Glutamatergic neuron (in vitro differentiated cells): ENCODE measurements at places on chromosomes 4 and X. TPM values are rescaled to one million over a fixed set of nuclear protein-coding genes. Genes with fewer than 3 reads are reported as not detected.
A peak's percentile ranks its signal among the peaks of the same experiment; 100 is the strongest.

INTS6L gene
- 15.2 TPM for total RNA-seq

DNA sequence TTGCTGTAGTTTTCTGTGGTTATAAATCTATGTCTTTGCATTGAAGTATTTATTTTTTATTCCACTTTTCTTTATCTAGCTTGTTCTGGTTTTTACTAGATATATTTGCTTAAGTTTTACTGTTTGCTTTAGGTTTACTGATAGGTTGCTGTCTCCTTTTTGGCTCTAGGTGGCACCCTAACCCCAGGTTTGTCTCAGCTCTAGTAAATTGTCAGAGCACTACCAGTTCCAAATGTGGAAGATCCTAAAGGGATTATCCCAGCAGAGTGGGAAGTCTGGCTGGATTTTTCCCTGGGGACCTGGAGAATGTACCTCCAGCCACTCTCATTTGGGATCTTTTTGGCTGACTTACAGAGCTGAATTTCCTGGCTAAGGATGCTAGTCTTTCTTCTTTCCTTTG lies 106.1 kb downstream of the PBDC1 start:
- DNase-seq: peak; percentile 35

GRCh38 chrX:18983666-18984380 lies at the start of gene PHKA2:
Gene PHKA2, minus strand, starts transcription at chrX:18984114. Its CDS starts 182 bp downstream, at chrX:18983932.
- DNase-seq: peak; percentile 31

GRIA2 gene
- total RNA-seq: 21.3 TPM

UGT2A1 gene
- not detected for total RNA-seq

GRCh38 chr4:183596067-183596757 lies 62.8 kb downstream of the RWDD4 start:
- no peak for DNase-seq

DNA sequence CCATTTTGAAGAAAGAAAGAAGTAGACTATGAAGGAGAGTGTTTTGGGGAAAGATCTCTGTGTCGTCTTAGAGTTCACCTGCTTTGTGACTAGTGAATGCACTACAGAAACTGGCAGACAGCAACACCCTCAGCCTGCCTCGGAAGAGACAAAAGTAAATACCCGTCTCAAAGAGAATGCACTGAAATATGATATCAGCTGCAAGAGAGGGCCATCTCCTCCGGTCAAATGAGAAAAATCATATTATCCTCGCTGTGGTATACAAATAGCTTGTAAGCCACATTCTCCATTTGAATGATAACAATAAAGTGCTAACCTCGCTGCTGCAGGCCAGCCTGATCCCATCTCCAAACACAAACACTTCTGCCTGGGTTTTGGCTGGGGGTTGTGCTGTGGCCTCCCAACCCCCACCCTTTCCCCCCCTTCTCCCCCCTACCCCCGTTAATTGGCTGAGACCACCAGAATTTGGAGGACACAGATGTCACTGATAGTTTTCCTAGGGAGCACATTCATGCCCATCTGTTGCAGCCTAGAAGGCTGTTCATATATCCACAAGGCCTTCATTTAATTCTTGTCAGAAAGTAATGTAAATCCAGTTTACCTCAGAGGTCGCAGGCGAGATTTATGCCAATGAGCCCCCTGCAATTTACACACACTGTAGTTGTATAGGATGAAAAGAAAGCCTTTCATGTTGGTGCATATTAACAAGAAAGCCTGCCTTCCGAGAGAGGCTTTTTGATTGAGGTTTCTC lies 46.3 kb downstream of the ALPK1 start:
- no peak for DNase-seq

IRS4 gene
- total RNA-seq: not detected

TMEM144 gene
- not detected for total RNA-seq

MGAT4D gene
- total RNA-seq: not detected

TBC1D1 gene
- total RNA-seq: 106 TPM

GRCh38 chr4:41661442-41662076 lies 87.0 kb downstream of the PHOX2B start:
- DNase-seq: peak; percentile 72

FGA gene
- total RNA-seq: not detected

DNA sequence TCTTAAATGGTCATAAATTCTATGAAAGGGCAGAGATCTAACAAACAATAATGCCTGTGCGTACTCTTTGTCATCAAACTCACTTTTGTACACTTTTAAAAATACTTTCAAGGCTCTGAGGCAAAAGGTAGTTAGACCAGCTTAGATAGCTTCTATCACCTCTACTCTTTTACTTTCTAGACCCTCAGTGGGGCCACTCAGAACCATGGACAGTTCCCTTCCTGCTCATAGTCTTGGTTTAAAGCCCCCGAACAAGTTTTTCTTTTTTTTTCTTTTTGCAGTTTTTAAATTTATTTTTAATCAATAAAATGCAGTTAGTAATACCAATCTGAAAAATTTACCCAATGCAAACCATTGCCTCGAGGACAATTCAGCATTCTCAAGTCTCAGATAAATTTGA lies 460.5 kb upstream of the CNKSR2 start:
- no peak for DNase-seq

GRCh38 chrX:8730812-8731558 lies 952 bp downstream of the ANOS1 start:
- peak; percentile 28 for DNase-seq

GRCh38 chr4:680551-680927 lies 6.2 kb downstream of the MYL5 start:
- peak; percentile 34 for DNase-seq

GRCh38 chr4:133186845-133187244 lies 37.8 kb downstream of the PCDH10 start:
- DNase-seq: no peak

DNA sequence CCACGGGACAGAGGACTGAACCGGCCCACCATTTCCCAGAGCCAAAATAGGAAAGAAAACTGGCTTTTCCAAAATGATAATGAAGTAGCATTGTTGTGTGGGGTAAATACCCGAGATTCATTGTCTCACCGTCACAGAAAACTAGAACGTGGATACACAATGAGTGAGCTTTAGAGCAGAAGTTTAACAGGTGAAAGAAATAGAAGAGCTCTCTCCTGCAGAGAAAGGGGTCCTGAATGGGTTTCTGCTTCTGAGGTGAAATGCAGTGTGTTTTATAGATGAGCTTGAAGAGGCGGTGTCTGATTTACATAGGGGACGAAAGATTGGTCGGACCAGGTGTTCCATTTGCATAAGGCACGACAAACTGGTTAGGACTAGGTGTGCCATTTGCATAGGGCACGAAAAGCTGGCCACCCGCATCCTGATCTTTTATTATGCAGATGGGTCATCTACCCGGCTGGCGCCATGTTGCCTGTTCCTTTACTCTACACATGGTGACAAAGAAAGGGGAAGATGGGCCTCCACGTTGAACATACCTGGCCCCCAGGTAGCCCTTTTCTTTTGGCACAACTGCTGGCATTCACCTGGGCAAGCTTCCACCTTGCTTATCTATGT lies 118.1 kb downstream of the ATXN3L start:
- DNase-seq: no peak

CPE gene
- total RNA-seq: 253 TPM

DNA sequence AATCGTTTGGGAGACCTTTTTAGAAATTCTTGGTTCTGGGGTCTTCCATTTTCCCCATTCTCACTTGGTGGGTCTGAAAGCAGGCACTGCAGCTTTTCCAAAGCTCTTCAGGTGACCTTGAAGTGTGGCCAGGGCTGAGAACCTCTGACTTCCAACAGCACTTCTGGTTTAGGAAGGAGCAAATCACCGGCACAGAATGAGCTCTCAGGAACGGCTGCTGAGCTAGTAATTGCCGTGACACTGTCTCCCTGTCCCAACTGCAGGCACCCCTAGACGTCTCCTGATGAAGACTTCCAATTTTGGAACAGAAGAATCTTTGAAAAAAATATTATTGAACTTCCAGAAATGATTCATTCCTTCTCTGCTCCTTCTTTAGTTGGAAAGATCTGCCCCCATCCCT lies 31.3 kb downstream of the CD38 start:
- no peak for DNase-seq

GRCh38 chrX:133391111-133391510 lies 24.2 kb downstream of the GPC4 start:
- DNase-seq: no peak

DNA sequence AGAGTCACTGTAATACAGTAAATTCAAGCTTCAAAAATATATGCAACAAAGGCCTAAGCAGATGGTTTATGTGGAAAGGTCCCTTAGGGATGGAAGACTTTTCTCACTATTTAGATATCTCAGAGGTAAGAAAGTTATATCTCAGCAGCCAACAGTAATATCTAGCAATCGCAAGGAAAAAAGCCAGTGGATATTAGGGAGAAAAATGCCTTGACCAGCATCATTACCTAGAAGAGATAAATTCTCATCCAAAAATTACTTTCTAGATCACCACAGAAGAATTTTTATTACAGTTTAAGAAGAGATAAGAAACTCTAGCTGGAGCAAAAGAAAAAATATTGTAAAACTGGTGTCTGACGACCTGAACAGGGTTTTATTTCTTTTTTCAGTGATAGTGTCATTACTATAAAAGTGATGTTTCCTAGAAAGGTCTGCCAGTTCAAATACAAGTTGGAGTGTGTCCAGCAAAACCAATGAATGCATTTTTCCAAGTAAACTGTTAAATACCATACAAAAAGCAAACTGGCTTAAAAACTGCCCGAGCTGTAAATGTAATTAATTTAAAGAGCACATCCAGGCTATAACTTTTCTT lies 100.0 kb downstream of the ATP11C start:
- no peak for DNase-seq

DNA sequence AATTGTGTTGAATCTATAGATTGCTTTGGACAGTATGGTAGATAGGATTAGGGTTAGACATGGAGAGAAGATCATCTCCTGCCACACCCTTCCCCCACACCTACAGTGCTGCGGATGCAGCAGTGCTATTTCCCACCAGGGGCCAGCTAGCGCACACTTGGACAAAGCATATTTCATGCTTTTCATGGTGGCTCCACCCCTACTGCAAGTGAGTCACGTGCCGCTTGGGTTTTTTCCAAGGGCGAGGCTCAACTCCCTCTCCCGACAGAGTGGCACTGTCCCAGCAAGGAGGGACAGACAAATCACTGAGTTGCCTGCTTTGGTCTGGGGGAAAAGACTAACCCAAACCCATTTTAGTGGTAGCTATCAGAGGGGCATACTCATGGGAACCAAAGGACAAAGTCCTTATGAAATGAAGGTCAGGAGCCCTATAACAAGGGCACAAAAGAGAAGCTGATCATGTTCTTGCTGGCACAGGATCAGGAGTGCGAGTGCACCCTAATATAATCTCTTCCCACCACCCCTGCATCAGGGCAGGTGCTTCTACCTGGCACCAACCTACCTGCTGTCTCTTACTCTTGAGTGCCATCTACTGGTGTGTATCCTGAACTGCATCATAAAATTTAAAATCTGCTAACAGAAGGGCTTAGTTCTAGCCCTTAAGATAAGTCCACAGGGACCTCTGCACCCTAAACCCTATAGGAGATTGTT lies 55.1 kb upstream of the PGAM4 start:
- DNase-seq: no peak

WDR17 gene
- 6.3 TPM for total RNA-seq

DNA sequence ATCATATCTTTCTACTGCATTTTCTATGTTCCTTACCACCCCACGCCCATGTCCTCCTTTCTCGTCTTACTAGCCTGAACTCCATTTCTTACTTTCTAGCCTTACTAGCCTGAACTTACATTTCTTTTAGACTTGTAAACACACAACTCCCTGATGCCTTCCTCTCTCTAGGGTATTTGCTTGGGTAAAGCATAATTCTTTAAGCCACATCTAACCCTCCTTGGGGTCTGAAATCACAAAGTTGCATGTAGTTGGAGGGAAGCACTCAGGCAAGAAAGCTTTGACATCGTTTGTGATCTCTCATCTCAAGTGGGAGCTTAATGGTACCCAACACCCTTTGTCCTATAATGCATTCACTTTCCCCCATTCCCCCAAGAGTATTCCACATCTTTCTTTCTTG lies 124.4 kb downstream of the SPOCK3 start:
- no peak for DNase-seq

GABRE gene
- not detected for total RNA-seq

GRCh38 chr4:106056914-106057313 lies 161.6 kb downstream of the NPNT start:
- no peak for DNase-seq

DNA sequence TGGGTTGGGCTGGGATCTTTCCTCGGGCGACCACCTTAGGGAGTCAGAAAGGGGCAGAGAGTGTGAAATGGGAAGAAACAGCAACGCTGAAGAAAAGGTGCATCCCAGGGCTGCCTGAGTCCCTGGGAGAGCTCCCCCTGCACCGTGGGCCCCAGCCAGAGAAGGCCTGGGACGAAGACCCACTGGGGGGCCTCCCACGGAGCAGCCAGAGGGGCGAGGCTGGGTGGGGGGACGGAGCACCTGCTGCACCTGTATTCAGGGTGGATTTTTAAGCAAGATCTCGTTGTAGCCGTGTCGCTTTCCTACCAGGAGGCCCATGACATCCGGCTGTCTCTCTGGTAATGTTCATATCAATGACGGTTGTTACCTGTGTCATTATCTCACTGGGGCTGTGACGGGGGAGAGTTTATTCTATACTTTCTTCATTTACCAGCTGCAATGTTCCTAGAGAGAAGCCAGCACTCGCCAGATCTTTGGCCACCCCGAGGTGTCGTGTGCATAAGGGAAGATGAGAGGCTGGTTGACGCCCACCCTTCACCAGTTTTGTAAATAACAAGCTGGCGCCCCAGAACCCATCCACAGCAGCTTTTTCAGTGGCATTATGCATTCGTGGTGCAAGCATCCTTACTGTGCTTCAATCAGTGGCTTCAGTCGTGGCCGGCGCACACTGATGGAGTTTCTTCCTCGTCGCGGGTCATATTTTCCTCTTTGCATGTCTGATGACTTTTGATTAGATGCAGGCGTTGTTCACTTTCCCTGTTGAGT lies 5.6 kb upstream of the PCGF3 start:
- no peak for DNase-seq

GRCh38 chr4:39085891-39086290 lies 23.9 kb downstream of the KLHL5 start:
- no peak for DNase-seq

SULT1B1 gene
- 0.10 TPM for total RNA-seq

DNA sequence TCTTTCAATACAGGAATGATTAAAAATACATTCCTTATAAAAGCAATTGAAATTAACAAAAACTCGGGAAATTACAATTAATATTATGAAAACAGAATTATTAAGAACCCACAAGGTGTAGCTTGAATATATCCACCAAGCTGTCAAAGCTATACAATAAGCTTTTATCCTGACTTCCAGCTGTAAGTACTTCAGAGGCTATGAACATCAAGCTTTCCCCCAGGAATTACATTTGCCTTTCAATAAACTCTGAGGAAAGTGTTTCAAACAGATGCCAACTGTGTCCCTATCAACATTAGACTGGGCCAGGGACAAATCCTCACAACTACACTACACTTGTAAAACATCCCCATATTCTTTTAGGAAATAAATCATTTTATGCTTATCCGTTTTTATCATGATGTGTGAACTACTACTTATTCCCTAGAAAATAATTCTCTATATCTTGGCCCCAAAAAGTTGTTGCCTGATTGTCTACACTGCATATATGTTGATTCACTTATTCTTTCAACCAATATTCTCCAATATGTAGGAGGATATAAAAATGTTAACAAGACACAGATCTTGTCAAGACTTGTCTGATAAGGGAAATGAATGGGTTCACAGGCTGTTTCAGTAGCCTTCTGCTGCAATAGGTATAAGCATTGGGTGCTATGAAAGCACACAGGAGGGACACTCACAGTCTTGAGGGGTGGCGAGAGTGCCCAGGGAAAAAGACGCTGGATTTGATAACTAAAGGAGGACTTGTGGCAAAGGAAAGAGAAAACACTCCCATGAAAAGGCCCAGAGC lies 494.1 kb downstream of the CENPC start:
- no peak for DNase-seq

TMEM47 gene
- 2.8 TPM for total RNA-seq
